Stimulated activated CD4-positive, alpha-beta T cell treated with anti-CD3 and anti-CD28 coated beads, Interleukin-1b, Interleukin-23, amount 100 ng/mL, for 1 hour (primary cell): ENCODE measurements at places on chromosomes 7 and 10.

DNA sequence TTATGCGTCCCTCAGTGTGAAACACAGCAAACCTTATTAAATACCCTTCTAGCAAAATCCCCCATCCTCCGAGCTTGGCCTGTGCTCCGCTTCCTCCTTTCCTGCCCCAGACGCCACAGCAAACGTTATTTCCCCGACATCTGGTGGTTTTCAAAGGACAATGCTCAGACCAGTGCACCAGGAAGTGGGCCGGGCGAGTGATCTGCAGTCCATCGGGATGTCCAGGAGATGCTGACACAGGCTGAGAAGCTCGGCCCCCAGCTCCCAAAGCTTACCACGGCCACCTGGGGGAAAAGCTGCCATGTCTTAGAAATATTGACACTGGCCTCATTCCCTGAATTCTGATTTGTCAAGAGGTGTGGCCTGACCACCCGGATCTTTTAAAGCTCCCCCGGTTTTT, 129.5 kb downstream of the PTPRN2 start:
- no peak for DNase-seq

GRCh38 chr7:139561-140243, 52.7 kb upstream of the FAM20C start:
- no peak for DNase-seq

DNA sequence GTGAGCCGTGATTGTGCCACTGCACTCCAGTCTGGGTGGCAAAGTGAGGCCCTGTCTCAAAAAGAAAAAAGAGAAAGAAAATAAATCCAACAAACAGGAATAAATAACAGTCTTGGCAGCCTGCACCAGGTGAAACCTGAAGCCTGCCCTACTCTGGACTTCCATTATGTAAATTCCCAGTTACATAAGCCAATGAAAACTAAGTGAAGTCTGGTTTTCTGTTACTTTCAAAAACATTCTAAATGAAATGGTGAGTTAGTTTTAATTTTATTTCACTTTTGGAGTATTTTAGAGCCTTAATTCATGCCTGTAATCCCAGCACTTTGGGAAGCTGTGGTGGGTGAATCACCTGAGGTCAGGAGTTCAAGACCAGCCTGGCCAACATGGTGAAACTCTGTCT, 22.5 kb upstream of the HIBADH start:
- no peak for DNase-seq

DNA sequence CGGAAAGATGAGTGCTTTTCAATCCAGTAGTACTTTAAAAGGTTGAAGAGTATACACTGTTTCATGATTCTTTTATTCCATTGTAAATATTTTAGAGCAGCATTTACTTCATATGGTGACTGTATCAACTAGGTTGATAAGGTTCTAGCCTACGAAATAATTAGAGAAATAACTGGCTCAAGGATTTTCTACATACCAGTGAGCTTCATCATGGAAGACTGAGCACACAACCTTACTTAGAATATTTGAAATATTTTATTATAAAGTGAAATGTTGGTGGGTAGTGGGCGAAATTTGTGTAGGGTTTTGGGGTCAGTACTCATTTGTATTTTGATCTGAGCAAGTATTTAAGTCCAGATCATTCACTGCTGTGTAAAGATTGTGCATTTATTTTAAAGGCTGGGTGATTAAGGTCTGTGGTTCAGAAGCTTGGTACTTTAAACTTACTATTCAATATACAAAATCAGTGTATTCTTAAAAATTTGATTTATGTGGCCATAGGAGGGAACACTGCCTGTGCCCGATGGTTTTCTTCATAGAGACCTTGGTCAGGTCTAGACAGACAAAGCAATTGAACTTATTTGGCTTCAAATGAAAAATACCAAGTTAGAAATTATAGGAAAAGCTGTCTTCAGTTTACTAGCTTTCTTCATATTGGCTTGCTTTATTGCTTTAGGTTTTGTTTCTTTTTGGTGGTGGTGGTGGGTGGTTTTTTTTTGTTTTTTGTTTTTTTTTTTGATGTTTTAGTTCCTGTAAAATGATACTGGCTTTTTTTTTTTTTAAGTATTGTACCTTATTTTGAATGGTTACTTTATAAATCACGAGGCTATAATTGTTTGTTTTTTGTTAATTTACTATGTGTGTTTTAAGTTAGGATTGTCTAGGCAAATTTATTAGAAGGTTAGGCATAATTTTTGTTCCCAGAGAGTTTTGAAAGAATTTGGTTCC, 3.0 kb downstream of the KMT2E start:
- no peak for DNase-seq

DNA sequence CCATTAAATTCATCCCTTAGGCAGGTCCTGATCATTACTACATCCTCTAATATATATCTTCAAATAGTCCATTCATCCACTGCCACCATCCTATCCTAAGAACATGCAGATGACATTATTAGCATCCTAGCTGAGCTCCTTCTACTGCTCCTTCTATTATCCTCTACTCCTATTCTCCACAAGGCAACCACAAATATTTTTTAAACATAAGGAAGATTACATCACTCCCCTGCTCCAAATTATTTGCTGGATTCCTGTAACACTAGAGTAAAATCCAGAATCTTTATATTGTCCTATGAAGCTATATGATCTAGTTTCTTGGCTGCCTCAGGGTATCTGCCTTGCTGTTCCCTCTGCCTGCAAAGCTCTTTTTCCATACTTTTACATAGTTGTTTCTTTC, 176.3 kb upstream of the SLC26A5 start:
- no peak for DNase-seq

DNA sequence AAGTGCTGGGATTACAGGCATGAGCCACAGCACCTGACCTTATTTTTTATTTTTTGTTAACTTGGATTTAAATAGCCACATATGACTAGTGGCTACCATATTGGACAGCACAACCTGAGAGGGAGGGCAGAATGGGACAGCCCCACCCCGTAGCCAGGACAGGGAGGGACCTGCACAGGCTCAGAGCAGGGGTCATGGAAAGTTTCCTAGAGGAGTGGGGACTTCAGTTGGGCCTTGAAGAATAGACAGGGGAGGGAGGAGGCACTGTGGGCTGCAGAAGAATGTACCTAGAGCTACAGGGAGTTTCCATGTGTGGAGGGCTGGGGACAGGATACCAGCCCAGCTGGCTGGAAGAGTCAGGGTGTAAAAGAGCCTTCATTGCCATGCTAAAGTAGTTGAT, 8.8 kb downstream of the TRIM8 start:
- no peak for DNase-seq

GRCh38 chr10:122132882-122133565, 138.1 kb upstream of the BTBD16 start:
- DNase-seq: no peak

GRCh38 chr10:106540645-106541044, 623.9 kb downstream of the SORCS1 start:
- DNase-seq: no peak

GRCh38 chr7:130721486-130722277, 12.3 kb downstream of the KLF14 start:
- DNase-seq: no peak

DNA sequence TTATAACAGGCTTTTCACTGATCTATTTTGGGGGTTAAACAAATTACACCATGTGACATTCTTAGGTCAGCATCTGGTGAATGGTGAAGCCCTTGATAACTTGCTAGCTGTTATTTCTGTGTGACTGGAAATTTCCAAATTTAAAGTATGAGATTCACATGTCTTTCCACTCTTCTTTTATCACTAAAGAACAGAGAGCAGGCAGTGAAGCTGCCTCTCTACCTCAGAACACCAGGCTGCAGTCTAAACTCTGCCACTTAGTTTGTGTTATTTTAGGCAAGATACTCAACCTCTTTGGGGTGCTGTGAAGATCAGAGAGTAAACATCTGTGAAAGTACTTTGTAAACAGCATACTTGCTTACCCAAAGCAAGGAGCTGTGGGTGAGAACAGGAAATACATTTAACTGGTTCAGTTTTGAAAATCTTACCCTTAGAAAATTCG, 15.5 kb upstream of the SP4 start:
- DNase-seq: no peak

DNA sequence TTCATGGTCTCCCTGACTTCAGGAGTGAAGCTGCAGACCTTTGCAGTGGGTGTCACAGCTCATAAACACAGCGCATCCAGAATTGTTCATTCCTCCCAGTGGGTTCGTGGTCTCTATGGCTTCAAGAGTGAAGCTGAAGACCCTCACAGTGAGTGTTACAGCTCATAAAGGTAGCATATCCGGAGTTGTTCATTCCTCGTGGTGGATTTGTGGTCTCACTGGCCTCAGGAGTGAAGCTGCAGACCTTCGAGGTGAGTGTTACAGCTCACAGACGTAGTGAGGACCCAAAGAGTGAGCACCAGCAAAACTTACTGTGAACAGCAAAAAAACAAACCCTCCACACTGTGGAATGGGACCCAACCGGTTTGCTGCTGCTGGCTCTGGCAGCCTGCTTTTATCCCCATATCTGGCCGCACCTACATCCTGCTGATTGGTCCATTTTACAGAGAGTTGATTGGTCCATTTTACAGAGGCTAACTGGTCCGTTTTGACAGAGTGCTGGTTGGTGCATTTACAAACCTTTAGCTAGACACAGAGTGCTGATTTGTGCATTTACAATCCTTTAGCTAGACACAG, 308.8 kb downstream of the PTPRN2 start:
- DNase-seq: no peak

DNA sequence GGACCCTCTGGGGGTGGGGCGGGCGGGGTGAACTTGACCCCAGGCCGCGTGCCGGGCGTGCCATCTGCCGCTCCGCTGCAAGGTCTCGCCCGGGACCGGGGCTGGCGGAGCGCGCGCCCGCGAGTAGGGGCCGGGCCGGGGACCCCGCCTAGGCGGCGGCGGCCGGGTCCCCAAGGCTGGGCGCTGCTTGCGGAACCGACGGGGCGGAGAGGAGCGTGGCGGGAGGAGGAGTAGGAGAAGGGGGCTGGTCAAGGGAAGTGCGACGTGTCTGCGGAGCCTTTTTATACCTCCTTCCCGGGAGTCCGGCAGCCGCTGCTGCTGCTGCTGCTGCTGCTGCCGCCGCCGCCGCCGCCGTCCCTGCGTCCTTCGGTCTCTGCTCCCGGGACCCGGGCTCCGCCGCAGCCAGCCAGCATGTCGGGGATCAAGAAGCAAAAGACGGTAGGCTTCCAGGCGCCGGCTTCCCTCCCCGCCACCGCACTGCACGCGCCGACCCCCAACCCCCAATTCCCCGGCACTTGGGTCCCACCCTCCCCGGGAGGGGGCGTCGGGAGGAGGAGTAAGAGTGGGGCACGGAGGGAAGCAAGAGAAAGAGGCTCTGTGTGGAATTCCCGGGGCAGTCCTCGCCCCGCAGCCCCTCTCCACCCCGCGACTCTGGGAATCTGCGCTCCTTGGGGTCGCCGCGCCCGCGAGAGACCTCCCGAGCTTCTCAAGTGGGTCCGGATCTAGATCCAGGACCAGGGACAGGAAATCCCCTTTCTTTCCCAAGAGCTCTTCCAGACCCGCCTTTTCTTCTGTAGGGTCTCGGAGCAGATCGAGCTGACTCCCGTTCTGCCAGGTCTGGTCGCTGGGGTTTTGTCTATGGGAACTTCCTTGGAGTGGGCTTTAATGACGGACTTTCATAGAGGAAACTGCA, at the start of gene PAPSS2:
PAPSS2 (plus strand) TSS at position 308 of the 913 bp plus-strand sequence; CDS start at position 412, 104 bp downstream.
- no peak for DNase-seq

GRCh38 chr7:156560075-156560474, 80.5 kb upstream of the RNF32 start:
- no peak for DNase-seq

GRCh38 chr7:124918662-124919061, 11.0 kb downstream of the POT1 start:
- no peak for DNase-seq

- no peak for DNase-seq
These were observed 85.7 kb upstream of the NMT2 start for GRCh38 chr10:15253951-15254807.

- DNase-seq: no peak
These were observed 166.2 kb downstream of the AVL9 start for GRCh38 chr7:32661501-32661900.

GRCh38 chr7:43430411-43430810, 152.5 kb upstream of the STK17A start:
- no peak for DNase-seq

- DNase-seq: no peak
These were observed 50.8 kb downstream of the ZRANB1 start for GRCh38 chr10:124992462-124993344.

DNA sequence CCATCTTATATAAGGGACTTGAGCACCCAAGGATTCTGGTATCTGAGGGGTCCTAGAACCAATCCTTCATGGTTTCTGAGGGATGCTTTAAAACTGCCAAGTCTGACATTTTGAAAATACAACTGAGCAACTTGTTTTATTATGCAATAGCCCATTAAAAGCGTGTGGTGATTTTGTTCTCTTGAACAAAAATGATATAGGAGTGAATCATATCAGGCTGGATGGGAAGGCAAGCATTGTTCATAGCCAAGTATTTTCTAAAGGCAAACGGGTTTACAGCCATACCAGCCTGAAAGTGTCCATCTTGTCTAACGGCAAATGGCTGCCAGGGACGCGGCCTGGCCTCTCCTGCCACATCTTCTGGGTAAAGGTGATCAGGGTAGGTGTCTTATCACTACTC, 23.4 kb downstream of the RPP38 start:
- no peak for DNase-seq

DNA sequence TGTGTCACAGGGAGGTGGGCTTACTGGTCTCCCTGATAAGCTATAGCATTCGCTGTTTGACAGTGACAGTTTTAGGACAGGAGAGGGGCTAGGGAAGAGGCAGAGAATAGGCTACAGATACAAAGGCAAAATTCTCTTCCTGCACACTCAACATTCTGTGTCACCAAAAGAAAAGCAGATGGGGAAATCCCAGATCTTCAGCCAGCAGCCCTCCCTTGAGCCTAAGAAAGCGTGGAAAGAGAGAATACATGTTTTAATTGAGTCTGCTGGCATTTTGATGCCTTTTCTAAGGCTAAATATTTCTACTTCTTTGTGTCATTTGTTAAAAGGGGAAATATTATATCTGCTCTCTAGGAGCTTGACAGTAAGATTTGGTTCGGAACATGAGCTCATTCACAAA, 247.0 kb downstream of the TRIL start:
- DNase-seq: no peak

- no peak for DNase-seq
These were observed 153.3 kb downstream of the EGFR start for GRCh38 chr7:55172161-55172560.

GRCh38 chr7:121286742-121287734, 41.8 kb upstream of the WNT16 start:
- no peak for DNase-seq

DNA sequence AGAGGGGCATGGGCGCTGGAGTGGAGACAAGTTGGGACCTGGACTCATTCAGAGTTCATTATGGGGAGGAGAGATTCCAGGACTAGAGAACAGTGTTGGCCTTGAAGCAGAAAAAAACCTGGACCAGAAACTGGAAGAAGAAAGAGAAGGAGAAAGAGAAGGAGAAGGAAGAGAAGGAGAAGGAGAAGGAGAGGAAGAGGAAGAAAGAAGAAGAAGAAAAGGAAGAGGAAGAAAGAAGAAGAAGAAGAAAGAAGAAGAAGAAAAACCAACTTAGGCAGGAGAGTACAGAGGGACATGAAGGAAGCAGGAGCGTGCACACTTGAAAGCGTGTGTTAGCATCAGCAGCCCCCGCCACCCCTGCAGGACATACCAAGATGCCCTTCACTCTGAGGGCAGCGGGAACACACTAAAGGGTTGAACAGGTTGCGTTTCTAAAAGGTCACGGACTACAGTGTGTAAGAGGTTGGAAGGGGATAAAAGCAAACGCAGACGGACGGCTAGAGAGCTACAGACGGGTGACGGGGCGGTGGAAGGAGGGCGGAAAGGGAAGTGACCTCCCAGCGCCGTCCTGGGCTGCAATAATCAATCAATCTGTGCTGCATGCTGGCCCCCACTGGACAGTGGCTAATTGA, 95.3 kb downstream of the SEC61G start:
- no peak for DNase-seq
